ENCODE measurements at places on chromosomes 5 and 9. TPM values are rescaled to one million over a fixed set of nuclear protein-coding genes. Genes with fewer than 3 reads are reported as not detected.

- no peak for DNase-seq
These were observed 964.5 kb upstream of the DMAC1 start for GRCh38 chr9:8764051-8764450.

- no peak for DNase-seq
These were observed 6.9 kb downstream of the SLC6A19 start for GRCh38 chr5:1208221-1208742.

DNA sequence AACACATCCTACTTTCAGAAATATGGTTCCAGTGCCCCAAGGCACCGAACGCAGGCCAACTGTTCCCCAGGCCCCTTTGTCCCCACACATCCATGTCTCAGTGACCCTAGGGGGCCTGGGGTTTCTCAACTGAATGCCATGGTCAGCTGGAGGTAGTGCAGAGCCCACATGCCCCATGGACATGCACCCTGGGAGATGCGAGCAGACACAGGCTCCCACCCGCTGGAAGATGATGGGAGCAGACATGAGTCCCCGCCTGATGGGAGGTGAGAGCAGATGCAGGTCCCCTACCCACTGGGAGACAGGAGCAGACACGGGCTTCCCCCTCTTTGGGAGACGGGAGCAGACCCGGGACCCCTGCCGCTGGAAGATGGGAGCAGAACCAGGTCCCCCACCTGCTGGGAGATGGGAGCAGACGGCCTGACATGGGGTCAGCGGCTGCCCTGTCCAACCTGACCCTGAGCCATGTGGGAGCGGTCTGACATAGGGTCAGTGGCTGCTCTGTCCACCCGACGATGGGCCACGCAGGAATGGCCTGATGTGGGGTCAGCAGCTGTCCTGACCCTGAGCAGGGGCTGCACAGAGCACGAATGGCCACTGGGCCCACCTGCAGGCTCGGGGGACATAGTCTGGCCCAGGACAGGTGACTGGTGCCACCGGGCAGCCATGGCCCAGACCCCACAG, 18.4 kb downstream of the ZDHHC11B start:
- DNase-seq = peak; percentile 55

The PIGO gene
- 25.0 TPM for total RNA-seq

- no peak for DNase-seq
These were observed 646.9 kb upstream of the ZNF608 start for GRCh38 chr5:125393221-125393815.

The GFPT2 gene
- total RNA-seq = 39.8 TPM

DNA sequence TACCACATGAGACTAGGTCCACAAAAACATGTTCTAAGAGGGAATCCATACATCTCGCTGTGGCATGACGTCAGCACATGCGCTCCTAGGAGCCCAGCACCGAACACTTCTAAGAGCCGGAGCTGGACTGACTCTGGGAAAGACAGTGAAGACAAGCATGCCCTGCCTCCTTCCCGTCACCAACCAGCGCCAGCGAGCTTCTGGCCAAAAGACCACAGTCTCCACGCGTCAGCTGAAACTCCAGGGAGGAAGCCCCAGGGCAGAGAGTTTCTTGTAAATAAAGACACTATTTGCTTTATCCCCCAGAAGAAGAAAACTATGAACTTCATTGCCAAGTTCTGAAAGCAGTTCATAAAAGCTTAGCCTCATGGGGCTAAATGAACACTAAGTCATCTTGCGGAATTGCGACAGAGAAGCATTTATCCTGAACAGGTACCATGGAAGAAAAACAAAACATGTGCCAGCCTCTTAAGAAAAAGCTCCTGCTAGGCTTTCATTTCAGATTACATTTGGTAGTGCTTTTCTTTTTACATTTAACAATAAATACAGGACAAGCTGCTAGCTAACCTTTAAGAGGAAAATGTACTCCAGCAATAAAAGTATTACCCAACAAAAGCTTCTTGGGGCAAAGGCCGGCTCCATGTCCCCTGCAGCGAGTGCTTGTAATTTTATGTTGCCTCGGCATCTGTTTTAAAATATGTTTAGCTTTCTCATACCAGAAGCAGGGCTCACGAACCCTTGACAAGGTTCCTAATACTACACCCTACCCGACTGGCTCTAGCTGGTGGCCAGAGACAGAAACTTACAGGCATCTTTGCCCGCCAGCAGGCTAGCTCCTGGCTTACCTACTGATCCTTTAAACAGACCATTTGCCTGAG, 96.5 kb downstream of the PRRT1B start:
- DNase-seq = peak; percentile 76

DNA sequence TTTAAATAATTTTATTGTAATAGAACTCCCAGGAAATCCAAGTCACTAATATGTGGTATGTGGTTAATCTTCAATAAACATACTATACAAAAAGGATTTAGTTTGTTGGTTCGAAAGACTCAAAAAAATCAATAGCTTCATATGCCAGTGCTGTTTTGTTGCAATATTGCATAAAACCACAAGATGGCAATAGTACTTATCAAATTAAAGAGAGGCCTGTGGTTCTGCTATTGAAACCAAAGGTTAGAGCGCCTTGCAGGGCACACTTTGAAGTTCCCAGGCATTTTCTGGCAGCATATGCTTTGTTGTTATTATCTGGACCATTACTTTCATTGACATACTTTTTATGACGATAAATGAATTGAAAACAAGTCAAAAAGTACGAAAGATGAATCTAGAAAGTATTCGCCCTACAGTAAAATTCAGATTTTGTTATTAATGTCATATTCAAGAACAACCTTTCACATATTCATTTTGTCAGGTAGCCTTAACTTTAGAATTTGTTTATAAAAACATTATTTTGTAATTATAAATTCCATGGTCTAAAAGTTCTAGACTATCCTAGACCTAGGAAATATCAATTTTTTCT, 316.3 kb downstream of the MCTP1 start:
- DNase-seq = no peak

DNA sequence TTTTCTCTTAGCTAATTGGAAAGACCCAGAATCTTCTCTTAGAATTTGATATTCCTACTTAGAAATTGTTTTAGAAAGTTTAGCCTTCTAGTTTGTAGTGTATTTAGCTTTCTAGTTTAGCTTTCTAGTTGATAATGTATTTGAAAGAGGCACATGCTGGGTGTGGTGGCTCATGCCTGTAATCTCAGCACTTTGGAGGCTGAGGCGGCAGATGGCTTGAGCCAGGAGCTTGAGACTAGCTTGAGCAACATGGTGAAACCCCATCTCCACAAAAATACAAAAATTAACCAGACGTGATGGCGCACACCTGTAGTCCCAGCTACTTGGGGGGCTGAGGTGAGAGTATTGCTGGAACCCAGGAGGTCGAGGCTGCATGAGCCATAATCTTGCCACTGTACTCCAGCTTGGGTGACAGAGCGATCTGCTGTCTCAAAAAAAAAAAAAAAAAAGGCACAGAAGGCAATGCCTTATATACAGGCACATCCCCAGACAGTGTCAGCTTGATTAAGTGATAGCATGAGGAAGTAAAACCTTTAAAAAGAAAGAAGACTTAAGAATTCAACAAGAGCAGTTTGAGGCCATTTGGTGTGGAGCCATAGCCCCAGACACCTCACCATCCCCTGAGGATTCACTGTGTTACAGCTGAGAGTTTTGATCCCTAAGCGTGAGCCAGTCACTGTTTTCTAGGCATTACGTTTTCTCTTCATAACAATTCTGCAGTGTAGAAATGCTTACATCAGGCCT, 34.6 kb downstream of the ZSWIM6 start:
- no peak for DNase-seq

DNA sequence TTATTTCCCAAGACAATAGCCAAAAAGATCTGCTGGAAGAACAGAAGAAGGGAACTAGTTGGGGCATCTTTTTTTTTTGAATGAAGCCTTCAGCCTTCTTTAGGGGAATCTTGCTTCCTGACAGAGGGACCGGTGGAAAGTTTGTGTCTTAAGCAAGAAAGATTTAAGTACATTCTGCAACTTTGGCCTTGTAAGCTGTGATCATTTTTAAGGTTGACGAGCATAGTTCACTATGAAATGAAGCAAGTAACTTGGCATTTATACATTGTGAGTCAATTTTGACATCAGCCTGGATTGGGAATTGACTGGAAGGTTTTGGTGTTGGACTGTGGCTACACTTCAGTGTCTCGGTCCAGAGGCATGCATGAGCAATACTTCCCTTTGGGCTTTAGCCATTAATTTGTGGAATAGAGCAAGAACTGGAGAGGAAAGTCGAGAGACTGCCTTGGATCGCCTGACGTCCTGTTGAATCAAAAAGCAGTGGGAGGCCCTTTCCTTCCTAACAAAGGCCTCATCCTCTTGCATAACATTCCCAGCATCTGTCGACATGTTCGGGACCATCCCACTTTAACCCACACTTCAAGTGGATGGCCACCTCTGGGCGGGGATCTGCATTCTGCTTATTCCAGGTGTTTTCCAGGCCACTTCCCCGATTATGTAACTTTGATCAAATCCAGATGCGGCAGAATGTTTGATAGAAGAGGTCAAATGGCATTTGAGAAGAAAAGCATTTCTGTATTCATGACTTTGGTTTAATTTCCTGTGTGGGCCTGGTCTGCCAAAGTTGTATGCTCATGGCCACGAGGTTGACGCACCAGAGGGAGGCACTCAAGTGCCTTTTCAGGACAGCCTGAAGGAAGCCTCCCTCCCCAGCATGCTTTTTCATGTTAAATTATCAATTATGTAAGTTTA, 12.5 kb downstream of the ABL1 start:
- peak; percentile 86 for DNase-seq

- no peak for DNase-seq
These were observed 56.7 kb downstream of the ARHGAP26 start for GRCh38 chr5:142826741-142827492.

DNA sequence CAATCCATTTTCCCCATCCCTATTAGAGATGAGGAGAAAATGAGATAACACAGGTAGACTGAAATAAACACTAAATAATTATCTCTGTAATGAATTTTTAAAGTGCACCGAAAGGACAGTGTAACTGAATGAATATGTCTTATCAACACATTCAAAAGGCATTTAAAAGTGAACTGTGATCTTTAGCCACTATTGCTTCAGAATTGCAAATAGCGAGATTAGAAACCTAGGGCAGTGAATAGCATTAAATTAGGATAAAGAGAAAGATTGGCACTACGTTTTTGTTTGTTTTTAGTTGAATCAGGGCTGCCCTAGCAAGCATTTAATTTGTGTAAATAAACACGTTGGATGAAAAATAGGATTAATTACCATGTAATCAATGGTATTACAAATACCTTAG, 537.5 kb downstream of the ELAVL2 start:
- DNase-seq = no peak

DNA sequence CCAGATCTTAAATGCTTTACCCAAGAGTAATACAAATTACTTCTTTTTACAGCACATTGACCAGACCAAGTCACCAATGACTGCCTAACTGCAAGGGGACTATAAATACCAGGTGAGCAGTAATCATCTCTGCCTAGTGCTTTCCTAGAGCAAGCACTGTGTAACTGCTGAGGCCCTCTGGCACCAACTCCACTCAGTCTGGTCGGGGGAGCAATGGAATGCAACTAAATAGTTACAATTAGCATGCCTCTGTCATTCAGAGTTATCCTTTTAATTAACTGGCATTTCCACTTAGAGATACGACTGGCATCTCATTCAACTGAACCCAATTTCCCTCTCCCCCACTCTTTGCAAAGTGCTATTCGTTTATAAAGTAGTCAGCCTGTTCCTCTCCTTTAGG, 1309.1 kb upstream of the DMAC1 start:
- no peak for DNase-seq

The B4GALT1 gene
- total RNA-seq = 85.3 TPM

DNA sequence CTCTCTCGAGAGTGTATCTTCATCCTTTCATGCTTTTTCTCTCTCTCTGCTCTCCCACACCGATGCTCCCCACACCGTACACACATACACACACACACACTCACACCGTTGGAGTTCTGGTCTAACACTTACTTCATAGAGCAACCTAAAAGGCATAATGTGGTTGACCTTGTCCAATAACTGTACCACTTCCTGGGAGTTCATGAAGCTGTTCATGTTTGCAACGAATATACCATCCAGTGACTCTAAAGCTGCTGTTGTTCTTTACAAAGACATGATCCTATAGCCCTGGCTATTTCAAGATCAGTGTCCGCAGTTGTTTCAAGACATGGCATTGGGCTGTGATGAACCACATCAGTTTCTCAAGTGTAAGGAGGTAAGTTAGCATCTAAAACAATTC, 10.0 kb downstream of the MEF2C start:
- DNase-seq = no peak

DNA sequence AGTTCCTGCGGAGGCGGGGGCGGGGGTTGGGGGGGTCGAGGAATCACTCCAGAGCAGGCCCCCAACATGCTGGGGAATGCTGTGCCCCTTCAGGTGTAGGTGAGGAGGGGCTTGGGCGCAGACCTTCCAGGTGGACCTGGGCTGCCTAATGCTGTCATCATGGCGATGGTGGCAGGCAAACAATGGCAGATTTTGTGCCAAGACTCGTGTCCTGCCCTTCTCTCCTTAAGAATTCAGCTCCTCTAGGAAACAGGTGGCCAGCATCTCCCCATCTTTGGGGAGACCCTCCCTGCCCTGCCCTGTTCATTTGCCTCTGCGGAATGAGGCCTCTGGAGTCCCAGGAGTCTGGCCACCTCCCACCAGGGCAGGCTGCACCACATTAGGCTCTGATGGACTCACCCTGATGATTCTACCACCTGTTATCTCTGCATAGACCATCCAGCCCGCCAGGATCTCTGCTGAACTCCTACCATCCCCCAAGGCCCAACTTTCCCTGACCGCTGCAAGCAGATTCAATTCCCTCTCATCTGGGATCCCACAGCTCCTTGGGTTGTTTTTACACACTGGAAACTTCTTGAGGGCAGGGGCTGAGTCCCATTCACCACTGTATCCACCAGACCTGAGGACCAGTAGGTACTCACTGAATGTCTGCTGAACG, 10.9 kb upstream of the SLC25A51 start:
- DNase-seq = peak; percentile 50

DNA sequence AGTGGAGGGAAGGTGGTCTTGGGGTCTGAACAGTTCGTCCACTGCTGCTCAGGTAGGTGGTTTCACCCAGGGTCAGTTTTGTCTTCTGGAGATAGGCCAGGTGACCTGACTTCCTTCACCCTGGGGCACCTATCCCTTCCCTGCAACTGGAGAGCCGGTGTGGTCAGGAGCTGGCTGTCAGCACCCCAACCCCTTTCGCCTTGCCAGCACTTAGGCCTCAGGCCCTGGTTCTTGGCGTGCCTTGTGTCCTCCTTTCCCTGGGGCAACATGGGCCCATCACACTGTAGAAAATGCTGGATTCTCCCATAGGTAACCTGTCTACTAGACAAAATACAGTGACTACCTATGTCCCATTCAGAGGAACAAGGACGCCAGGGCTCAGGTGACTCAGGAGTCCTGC, 13.1 kb downstream of the PROP1 start:
- no peak for DNase-seq

The ANXA1 gene
- total RNA-seq = 293 TPM

The FOXD4L6 gene
- not detected for total RNA-seq

Data from sciatic nerve (tissue), 2 donors.